ENCODE measurements at places on chromosomes 6 and 20.
A peak's percentile ranks its signal among the peaks of the same experiment; 100 is the strongest.

GRCh38 chr6:30508890-30509736 lies 19.8 kb downstream of the HLA-E start:
- no peak for DNase-seq

DNA sequence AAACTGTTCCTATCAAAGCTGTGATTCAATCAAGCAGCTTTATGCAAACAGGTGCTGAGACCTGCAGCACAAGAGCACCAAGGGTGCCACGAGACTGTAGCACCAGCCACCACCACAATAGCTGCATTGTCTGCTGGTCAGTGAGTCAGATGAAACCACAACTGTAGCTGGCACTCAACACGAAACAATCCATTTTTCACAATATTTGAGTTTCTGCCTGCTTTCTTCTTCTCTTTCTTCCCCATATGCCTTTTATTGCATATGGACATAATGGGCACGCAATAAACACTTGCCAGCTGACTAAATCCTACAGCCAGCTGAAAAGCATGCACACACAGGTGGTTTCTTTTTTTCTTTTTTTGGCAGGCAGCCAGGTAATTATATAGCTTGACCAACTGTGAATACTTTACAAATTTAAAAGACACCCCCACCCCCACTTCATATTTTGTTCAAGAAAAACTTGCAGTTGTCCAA lies 16.6 kb downstream of the SLC2A12 start:
- no peak for DNase-seq

DNA sequence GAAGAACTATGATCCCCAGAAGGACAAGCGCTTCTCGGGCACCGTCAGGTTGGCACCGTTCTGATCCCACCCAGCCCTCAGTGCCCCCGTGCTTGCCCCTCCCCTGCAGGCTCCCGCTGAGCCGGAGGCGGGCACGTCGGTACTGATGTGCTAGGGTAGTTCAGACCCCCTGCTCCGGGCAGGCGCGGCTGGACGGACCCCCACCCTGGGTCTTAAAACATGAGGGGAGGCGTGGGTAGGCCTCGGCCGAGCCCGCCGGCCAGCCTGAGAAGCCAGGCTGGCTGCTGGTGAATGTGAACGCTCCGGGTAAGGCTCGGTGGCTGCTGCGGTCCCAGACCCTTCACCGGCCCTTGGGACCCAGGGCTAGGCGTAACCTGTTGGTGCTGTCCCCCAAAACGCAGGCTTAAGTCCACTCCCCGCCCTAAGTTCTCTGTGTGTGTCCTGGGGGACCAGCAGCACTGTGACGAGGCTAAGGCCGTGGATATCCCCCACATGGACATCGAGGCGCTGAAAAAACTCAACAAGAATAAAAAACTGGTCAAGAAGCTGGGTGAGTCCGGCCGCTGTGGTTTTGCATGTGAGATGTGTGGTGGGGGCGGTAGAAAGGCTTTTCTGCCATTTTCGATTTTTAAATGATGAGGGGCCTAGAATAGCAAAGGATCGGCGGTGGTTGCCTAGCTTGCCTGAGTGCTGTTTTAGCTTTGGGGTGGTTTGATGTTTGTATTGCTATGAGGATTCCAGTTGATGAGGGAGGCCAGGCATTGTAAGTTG lies 964 bp downstream of the RPL10A start:
- no peak for DNase-seq

GRCh38 chr6:170434821-170435155 lies 118.3 kb downstream of the PSMB1 start:
- no peak for DNase-seq

DNA sequence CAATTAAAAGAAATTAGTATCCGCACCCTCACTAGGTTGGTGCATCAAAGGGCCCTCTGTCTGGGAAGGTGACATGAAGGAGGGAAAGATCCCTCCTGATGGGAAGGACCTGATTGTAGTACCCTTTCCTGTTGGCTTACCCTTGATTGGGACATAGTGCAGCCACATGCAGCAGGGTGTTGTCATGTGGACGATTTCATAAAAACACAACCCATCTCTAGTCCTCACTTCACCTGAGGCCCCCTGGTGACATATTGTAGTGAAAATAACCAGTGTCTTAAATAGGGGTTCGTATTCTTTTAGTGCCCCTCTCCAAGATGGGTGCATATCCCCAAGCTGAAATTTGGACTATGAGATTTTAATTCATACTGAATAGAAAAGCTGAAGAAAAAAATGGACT lies 97.3 kb downstream of the SLX4IP start:
- DNase-seq, result no peak

DNA sequence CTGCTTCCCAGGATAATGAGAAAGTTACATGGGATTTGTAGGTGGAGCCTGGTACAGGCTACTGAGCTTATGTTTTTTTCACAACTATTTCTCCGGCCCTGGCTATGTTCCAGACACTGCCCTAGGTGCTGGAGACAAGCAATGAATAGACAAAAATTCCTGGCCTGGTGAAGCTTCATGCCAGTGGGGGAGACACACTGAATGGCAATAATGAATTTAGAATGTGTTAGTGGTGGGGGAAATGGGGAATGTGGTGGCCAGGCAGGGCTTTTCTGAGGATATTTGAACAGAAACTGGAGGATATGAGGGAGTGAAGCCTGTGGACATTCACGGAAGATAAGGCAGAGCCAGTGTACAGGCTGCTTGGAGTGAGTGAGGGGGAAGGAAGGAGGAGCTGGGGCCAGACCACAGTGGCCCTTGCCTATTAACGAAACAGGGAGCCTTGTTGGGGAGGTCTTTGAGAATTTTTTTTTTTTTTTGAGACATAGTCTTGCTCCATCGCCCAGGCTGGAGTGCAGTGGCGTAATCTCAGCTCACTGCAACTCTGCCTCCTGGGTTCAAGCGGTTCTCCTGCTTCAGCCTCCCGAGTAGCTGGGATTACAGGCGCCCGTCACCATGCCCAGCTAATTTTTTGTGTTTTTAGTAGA lies 6.6 kb downstream of the FOXS1 start:
- DNase-seq, result no peak

- DNase-seq, result no peak
These were observed 930 bp upstream of the RRAGD start for GRCh38 chr6:89413006-89413400.

GRCh38 chr6:115839583-115840181 lies 221.0 kb downstream of the FRK start:
- no peak for DNase-seq

- no peak for DNase-seq
These were observed 601.2 kb upstream of the ARID1B start for GRCh38 chr6:156175971-156176421.

DNA sequence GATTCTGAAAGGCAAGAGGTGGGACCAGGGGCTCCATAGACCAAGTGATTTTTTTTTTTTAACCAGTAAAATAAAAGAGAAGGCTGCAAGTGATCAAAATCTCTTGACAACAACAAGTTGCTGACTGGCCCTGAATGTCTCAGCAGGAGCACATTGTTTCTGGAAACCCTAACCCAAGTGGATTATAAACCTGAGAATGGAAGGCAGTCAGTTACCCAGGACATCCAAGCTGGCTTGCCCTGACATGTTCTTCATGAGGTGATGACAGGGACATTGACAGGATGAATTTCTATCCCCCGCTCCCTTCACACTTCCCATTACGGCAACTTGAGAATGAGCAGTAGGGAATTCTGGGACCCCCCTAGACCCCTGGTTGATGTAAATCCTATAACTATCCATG lies 49.6 kb upstream of the RIPOR2 start:
- DNase-seq, result no peak

DNA sequence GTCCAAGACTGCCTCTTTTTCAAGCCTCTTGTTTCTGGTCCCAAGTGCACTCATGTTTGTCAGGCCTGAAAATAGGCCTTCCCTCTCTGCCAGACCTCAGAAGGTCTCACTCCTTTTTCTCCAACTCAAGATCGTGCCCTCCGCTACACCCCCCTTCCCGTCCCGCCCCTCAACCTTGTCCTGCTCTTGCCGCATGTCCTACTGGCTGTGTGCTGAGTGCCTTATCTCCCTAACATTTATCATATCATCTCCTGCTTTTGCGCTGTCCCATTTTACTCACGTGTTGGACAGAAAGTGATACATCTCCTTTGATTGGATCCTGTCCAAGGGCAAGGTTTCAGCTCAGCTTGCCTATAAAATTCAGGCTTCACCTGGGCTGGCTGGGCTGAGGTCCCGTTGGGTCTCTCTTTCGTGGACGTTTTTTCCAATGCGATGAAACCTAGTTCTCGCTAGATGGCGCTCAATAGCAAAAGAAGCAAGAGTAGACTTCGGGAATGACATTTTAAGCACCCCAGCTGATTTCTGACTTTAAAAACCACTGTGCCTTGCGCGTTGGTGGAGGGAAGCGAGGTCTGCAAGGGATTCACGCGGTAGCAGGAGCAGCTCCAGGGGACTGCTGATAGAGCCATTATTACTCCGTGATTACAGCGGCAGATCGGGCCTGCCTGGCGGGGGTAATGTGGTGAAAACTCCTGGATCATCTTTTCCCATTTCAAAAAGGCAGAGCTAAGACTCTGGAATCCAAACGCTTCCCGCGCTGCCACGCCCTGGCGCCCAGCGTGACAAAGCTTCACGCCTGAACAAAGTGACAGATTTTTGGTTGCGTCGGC lies 137.6 kb downstream of the IMPG1 start:
- DNase-seq, result peak; percentile 47

GRCh38 chr6:167932468-167933276 lies 64.8 kb upstream of the KIF25 start:
- DNase-seq, result peak; percentile 5

GRCh38 chr20:13841206-13841605 lies 56.4 kb downstream of the NDUFAF5 start:
- DNase-seq, result no peak

DNA sequence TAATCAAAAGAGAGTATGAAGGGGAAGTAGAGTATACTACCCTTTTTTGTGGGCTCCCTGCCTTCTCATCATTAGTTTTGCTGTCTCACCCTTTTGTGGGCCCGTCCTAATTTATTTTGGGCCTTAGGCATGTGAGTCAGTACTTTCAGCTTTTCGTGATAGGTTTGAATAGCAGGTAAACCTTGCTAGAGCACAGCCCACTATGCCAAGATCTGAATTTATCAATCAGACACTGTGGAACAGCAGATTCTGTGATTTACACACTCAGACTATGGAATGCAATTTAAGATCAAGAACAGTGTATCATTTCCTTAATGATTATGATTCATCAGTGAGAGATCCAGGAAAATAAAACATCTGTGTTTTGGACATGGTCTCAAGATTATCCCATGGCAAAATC lies 1117.1 kb downstream of the KHDRBS2 start:
- DNase-seq, result no peak

DNA sequence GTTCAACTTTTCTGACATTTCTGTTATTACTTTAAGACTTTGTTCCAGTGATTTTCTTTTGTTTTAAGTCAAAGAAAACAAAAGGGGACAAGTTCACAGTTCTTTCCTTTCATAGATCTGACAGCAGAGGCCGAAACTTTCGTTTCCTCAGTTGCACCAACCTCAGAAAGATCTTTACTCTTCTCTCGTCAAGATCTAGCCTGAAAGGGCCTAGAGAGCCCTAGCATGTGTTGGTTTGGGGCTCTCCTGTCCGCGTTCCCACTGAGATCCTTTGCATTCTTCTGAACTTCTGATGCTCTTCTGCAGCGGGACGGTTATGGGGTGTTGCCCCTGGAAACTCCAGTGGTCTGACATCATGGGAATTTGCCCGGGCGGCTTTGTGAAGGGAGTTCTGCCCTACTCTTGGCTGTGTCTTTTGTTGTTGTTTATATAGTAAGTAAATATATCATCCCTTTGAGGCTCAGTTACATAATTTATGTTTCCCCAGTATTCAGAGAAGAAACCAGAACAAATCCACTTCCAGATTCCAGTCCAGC lies 129.1 kb downstream of the SASH1 start:
- DNase-seq, result no peak

- DNase-seq, result no peak
These were observed 44.3 kb downstream of the MARCKS start for GRCh38 chr6:113901482-113901881.

DNA sequence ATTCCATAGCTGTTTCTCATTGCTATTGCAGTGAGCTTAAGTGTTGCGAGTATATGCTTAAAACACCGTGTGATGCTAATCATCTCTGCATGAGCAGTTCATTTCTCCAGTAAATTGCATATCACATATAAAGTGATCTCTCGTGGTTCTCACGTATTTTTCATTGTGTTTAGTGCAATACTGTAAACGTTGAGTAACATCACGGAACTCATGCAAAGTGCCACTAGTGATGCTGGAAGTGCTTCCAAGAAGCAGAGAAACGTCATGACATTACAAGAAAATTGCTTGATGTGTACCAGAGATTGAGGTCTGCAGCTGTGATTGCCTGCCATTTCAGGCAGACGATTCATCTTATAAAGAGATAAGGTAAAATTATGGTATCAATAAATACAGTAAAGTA lies 830.4 kb downstream of the GRIK2 start:
- no peak for DNase-seq

GRCh38 chr6:118206221-118206620 lies 299.2 kb downstream of the SLC35F1 start:
- no peak for DNase-seq

GRCh38 chr6:34130862-34131261 lies 15.0 kb downstream of the GRM4 start:
- DNase-seq, result no peak

DNA sequence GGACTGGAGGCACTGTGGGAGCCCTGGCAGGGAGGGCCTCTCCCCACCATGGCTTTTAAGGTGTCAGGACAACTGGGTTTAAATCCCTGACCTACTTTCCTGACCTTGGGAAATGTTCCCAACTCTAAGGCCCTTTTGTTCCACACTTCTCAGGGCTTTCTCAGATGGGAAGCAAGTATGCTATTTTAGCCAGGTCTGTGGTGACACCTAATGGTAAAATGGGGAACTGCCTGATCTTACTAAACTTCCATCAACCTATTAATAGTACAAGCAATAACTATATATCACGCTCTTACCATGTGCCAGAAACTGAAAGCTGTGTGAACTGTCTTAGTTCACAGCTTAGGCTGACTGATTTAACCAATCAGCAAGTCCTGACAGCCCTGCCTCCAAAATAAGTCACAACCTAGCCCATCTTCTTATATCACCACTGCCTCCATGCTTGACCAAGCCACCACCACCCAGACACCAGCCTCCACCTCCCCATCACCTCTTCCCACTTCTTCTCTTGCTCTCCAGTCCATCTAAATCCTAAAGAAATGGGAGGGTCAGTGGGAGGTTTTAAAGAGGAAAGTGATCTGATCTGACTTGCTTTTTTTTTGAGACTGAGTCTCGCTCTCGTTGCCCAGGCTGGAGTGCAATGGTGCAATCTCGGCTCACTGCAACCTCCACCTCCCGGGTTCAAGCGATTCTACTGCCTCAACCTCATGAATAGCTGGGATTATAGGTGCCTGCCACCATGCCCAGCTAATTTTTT lies 6.9 kb upstream of the BLCAP start:
- peak; percentile 55 for DNase-seq

DNA sequence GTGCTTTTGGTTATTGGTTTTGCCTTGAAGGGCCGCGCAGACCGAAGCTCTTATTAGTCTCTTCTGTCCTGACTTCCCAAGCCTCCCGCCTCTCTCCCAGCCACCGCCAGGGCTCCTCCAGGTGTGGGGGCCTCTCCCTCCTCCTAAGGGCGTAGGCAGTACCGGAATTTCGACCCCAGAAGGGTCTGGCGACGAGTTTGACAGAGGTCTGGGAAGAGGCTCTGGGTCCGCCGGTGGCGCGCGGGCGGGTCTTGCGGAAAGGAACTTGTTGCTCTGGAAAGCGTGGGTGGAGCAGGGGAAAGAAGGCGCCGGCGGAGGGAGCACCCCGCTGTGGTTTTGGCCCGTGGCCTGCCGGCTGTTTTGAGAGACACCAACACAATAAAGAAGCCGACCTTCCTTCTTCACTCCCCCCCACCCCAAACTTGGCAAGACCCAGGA lies 1.8 kb downstream of the PCSK2 start:
- DNase-seq, result no peak
